ENCODE measurements at places on chromosomes 11 and 22. TPM values are rescaled to one million over a fixed set of nuclear protein-coding genes. Genes with fewer than 3 reads are reported as not detected.

Gene MPZL3
- 0.33 TPM for total RNA-seq

Gene SLC5A1
- total RNA-seq, result not detected

Gene SERPINH1
- 828 TPM for total RNA-seq

Gene GGTLC3
- total RNA-seq, result not detected

Gene UCP2
- 4.8 TPM for total RNA-seq

Gene INSC
- total RNA-seq, result 0.77 TPM

Gene OR52H1
- 0.51 TPM for total RNA-seq

Gene APOBEC3G
- total RNA-seq, result 22.1 TPM

Gene OR52N4
- not detected for total RNA-seq

Gene HDAC10
- total RNA-seq, result 19.3 TPM

Gene SLC22A8
- total RNA-seq, result not detected

Gene ZW10
- total RNA-seq, result 15.9 TPM

Gene ARCN1
- total RNA-seq, result 87.8 TPM

Gene UPK2
- total RNA-seq, result not detected

Gene APOC3
- total RNA-seq, result not detected

Gene MS4A4E
- not detected for total RNA-seq

Gene SYNGR1
- 13.0 TPM for total RNA-seq

Gene OR8B4
- total RNA-seq, result not detected

Gene KRTAP5-1
- total RNA-seq, result not detected

Gene APOBEC3H
- total RNA-seq, result 1.3 TPM

Gene BAIAP2L2
- 0.26 TPM for total RNA-seq

Gene RASSF10
- not detected for total RNA-seq

Gene CBX7
- total RNA-seq, result 14.7 TPM

Gene CNGA4
- total RNA-seq, result 0.17 TPM

Gene TIMM10B
- total RNA-seq, result 47.4 TPM

Gene PRRG4
- 0.33 TPM for total RNA-seq

Gene CNIH2
- total RNA-seq, result 0.17 TPM

Gene KRTAP5-11
- not detected for total RNA-seq

Gene SMIM35
- not detected for total RNA-seq

Data from fibroblast of lung (primary cell).